ENCODE measurements at places on chromosomes 2 and 18.

DNA sequence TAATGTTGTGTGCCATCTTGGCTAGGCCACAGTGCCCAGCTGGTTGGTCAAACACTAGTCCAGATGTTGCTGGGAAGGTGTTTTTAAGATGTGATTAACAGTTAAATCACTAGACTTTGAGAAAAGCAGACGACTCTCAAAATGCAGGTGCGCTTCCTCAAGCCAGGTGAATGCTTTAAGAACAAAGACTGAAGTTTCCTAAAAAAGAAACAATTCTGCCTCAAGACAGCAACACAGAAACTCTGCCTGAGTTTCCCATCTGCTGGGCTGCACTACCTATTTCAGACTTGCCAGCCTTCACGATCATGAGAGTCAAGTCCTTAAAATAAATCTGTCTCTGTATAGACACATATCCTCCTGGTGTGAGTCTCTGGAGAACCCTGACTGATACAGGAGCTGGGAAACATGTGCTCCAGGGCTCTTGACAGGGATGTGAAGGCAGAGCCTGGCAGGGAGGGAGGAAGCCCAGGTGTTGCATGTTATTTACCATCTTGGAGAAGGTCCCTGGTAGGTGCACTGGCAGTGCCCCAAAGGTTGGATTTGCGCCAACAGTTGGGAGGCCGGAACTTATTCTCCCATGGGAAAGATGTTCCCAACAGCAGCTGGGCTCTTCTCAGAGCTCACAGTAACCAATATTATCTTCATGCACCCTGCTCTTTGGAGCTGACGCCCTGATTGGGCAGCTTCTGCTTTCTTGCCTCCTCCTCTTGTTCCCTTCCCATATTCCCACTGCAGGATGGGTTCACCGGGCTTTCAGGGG lies 43.9 kb downstream of the ST6GAL2 start:
- DNase-seq: no peak

DNA sequence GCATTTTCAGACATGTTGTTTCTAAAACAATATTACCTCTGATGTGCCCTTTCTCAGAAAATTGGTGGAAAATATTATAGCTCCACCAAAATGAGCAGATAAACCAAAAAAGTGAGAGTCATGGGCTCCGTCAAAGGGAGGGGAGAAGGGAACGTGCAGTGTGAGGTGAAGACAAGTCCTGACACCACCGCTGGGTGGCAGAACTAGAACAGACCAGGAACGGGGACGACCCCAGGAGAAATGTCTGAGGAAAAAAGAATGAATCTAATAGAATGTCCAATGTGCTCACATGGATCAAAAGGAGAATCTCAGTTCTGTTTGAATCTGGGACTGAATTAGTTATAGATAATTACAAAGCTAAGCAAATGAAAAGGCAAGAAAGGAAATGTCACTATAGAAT lies 22.6 kb upstream of the BCL2 start:
- no peak for DNase-seq

DNA sequence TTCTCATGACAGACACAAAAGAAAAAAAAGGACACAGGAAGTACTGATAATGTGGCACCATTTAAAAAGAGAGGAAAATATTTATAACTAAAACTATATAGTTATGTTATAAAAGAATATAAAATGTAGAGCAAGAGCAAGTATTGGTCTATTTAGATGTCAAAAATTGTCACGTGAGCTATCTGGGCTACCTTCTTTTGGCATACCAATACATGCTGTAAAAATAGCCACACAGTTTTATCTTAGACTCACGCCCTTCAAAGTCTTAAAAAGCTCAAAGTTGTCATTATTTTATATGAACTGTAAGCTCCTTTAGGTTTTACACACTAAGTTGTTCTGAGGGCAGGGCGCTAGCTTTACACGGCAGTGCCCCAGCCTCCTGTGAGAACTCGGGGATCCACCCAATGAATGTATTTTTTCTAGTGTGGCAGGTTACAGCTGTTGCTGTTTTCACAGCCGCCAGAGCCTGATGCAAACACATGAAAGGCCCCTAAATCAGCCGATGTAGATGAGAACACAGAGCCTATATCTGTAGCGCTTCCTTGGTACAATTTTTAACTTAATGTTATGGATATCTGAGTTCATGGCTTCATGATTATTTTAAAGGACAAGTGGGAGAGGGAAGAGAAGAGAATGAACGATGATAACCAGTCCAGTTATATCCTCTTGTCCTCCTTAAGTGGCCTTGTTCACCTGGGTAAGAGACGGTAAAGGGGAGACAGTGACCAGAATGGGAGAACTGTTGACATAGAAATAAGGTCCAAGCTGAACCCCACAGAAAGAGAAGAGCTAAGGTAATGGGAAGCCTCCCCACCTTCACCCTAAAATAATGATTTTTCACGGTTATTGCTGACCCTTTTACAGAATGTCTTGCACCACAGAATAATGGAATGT lies 130.8 kb downstream of the CACNB4 start:
- no peak for DNase-seq

DNA sequence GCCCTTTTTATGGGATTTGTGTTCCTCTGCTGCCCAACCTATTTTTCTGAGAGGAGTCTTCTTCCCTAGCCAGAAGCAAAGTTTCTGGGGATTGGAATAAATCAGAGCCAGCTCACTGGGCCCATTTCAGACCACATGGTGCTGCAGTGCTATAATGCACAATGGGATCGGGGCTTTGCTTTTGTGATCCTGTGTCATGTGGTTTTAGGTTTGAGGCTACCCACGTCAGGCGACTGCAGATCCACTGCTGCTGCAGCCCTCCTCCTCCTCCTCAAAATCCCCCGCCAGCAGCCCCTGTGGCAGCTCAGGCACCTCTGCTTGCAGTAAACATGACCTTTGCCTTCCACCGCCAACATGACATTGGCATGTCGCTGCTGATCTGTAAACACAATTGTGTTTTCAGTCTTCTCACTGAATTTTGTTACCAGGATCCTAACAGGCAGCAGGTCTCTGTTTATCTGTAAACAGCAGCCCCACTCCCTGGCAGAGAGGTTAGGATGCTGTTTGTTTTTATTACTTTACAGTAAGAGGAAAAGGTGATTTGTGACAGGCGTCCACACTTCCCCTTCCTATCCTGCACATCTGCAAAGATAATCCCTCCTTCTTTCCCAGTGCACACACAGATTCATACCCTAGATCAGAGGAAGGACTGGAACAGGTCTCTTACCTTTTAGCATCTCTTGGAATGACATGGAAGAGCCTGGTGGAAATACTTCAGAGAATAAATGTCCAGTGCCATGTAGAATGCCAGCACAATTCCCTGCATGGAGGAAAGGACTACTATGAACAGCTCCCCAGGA lies 130.8 kb downstream of the FOXI3 start:
- DNase-seq: no peak

GRCh38 chr2:3024401-3024935 lies 353.1 kb downstream of the EIPR1 start:
- no peak for DNase-seq

DNA sequence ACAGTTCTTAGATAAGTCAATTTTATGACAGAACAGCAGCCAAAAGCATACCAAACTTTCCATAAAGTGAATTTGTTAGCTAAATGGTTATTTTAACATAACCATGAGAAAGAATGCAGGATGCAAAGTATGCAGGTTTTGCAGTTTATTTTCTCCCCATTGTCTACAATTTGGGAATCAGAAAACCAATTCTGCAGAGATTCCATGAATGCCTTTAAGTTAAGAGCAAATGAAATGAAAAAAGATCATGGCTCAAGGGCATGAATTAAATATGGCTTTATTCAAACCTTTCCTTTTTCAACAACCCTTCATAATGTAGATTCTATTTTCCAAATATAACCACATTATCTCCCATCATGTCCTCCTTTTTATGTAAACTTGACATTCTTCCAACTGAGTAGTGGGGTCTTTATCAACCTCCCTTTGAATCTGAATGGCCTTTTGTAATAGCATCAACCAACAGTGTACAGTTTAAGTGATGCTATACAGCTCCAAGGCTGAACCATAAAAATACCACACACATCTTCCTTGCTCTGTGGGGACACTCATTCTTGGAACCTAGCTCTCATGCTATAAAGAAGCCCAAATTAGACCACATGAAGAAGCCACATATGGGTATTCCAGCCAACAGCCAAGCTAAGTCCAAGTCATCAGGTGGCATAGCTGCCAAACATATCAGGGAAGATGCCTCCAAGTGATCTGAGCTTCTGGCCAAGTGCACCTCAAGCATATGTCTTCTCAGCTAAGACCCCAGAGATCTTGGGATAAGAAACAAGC lies 49.8 kb downstream of the PIAS2 start:
- no peak for DNase-seq

- DNase-seq: no peak
These were observed 59.2 kb downstream of the SGPP2 start for GRCh38 chr2:222483513-222484039.

DNA sequence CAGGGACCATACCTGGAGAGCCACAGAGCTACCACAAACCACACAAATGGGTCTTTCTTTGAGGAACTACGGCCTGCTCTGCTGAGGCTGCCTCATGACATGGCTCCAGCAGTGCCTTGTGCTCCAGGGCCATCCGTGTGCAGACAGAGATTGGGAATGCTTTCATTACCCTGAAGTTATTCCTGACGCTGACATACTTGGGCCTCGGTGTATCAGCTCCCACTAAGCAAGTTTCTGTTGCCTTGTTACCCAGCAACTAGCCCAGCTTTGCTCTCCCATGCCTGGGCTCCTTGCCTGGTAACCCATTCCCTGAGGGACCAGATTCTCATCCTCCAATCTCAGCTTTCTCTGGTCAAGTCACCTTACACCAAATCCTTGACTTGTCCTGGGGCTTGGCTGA lies 80.3 kb upstream of the FZD7 start:
- no peak for DNase-seq

GRCh38 chr2:72581560-72582181 lies 244.2 kb downstream of the EXOC6B start:
- DNase-seq: no peak

DNA sequence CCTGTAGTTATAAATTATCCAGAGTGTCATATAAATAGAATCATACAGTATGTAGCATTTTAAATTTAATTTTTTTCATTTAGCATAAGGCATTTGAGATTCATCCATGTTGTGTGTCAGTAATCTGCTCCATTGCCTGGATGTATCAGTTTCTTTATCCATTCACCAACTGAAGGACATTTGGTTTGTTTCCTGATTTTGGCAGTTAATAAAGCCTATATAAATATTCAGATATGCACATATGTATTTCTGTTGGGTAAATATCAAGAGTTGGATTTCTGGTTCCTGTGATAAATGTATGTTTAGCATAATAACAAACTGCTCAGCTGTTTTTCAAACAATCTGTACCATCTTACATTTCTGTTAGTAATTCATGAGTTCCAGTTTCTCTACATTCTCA lies 39.9 kb downstream of the CCDC150 start:
- no peak for DNase-seq

DNA sequence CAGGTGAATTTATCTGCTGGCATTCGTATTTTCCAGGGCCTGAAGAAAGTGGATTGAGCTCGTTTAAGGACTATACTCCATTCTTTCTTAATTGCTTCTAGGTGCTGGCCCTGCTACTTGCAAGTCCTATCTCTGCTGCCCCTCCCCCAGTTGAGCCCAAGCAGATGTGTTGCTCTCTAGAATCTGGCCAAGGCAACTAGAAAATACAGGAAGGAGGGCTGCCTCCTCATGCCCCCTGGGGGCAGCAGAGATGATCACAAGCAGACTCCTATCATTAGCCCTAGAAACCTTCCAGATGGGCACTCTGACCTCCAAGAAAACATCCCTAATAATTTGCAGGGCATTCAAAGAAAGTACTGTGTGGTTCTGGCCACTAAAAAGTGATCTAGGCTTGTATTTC lies 72.5 kb upstream of the CYP26B1 start:
- DNase-seq: no peak

- no peak for DNase-seq
These were observed 89.6 kb downstream of the INSIG2 start for GRCh38 chr2:118177884-118178283.

DNA sequence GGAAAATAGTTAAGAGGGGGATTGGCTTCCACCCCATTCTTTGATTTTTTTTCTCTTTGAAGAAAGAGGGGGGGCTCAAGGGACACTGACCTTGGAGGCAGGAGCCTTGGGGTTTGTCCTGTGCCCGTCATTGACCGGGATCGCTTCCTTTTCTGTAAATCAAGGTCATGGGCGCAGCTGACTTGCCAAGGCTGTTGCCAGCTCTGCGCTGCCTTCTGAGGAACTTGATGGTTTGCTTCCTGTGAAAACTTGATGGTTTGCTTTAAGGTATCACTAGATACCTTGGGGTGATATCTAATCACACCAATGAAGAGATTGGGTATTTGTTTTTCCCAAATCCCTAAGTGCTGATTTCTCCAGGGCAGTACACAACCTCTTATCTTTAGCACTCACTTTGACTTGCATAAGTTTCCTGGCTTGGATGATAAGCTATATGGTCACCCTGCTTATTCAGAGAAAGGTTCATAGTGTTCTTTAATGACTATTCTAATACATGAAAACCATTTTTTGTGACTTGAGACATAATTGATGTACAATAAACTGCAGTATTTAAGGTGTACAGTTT lies 56.0 kb downstream of the DGKD start:
- no peak for DNase-seq

- DNase-seq: no peak
These were observed 23.2 kb upstream of the RNF103 start for GRCh38 chr2:86646865-86647264.

DNA sequence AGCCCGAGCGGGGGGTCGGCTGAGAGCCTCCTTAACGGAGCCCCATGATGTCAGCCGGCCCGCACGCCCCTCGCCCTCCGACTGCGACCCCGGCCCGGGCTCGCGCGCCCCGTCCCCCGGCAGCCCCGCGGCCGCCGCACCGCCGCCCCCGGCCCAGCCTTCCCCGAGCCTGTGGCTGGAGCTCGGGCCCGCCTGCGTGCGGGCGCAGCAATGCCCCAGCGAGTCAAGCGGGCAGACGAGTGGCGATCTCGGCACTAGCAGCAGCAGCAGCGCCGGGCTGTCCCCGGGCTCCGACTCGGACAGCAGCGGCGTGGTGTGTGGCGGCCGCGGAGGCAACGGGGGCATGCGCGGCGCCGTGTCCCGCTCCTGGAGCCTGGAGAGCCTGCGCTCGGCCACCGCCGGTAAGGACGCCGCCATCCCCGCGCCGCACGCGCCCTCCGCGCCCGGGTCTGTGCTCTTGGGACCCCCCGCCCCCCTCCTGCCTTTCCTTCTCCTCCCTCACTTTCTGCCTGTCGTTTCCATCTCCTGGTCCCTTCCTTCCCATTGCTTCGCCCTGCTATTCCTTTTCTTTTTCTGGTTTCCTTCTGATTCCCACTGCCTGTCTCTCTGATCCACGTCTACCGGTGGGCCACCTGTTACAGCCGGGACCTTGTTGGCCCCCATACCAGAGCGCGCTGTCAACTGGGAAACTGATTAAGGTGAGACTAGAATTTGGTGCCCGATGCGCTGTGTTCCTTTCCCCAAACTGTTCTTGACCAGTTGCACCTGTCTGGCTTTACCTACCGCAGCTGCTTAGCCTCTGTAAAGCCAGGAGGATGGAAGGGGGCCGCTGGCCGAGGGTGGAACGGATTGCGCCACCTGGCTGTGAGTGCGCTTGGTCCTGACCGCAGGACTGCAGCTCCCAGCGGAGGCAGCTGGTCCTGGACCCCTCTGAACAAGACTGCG lies 127.4 kb downstream of the ARHGEF4 start:
- DNase-seq: no peak

GRCh38 chr18:24585996-24586566 lies 125.6 kb downstream of the HRH4 start:
- DNase-seq: no peak
